ENCODE measurements at places on chromosomes 7 and 10. TPM values are rescaled to one million over a fixed set of nuclear protein-coding genes. Genes with fewer than 3 reads are reported as not detected.

The SPDYE8 gene
- total RNA-seq: 0.24 TPM

The ITPRID1 gene
- total RNA-seq: not detected

The GBF1 gene
- total RNA-seq: 23.3 TPM

The PHYH gene
- 11.1 TPM for total RNA-seq

- DNase-seq: no peak
Measured at GRCh38 chr7:31885171-31885570, 185.0 kb downstream of the PDE1C start.

DNA sequence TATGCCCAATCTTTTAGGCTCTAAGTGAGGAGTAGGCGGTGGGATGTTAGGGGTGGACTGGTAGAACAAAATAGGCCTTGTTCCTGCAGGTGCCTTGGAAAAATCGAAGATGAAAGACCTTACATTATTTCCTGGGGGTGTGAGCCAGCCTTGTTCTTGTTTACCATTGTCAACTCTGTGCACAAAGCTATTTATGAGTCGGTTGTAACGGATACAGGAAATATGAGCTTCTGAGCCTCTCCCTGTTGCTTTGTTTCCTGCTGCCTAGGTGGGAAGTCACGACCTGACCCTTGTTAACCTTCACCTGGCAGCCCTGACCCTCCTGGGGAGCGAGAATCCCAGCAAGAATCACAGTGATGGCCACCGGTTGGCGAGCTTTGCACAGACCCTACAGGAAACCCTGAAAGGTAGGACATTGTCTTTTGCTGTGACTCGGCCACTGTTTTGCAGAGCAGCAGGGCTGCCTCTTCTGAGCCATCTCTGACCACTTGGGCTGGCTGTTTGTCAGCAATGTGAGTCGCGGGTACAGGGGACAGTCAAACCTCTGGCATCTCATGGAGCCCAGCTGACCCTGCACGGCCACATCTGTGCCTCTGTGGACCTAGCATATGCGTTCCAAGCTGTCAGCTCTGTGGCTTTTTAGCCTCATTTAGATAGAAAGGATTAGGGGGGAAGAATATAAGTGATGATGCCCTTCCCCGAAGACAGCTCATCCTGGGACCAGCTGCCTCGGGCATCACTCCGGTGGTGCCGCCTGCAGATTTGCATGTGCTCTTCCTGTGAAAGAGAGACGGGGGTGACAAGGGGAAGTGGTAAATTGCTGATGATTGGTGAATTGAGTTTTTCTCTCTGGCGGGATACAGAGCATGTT, 102.1 kb upstream of the ANLN start:
- DNase-seq: no peak

DNA sequence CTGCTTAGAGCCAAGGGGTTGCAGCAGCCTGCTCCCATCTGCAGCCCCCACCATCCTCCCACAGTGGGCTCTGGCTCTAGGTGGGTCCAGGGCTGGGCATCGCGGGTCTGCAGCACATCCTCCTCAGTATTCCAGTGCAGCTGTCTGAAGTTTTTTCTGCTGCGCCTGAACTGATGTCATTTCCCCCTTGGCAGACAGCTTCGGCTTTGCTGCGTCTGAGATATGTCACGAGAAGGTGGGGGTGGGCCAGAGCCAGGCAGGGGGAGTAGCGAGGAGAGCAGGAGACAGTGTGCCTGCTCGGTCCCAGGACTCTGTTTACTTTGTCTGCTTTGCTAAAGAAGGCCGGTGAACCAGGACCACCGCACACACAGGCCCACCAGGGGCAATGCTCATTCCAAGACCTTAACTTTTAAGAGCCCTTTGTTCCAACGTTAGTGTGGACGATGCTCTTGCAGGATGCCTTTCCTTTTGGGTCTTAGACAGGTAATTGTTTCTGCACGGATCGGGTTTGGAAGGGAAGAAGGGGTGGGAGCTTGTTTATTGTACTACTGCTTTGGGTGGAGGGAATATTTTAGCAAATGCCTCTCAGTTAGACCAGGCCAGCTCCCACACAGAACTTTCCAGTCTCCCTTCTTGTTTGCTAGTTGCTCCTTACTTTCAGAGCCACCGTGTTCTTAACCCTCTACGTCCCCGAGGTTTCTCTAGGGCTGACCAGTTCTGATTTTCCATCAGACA, 32.4 kb downstream of the WBP1L start:
- peak; percentile 74 for DNase-seq

- DNase-seq: no peak
Measured at GRCh38 chr10:22612318-22612717, 102.1 kb downstream of the PIP4K2A start.

DNA sequence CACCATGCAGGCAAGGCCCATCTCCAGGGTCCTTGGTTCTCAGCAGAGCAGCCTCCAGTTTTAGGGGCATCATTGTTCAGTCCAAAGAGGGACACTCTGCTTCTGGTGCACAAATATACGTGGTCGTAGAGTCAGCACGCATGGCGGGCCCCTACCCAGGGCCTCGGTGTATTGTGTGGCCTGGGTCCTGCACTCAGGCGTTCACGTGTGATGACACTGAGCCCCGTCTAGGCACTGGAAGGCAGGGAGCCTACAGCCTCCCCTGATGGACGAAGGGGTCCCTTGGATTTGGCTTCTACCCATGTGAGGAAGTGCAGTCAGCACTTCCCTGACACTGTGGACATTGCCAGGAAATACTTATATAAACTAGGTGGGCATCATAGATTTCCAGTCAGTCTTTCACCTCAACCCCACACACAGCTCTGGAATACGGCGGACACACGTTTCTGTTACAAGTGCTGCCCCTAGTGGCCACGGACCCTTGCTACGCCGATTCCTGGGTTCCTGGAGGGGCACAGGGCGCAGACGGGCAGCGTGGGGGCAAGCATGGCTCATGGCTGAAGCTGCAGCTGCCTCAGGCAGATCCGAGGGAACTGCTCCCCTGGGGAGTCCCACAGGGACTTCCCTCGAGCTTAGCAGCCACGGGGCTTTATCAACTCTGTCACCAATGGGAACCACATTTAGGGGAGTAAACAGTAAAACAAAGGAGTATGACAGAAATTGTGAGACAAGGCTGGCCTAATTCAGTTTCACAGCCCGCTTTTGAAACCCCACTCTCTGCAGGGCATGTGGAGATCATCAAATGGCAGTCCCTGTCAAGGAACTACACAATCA, 25.4 kb downstream of the AIFM2 start:
- DNase-seq: peak; percentile 59

GRCh38 chr10:74231375-74231774, 80.4 kb downstream of the ADK start:
- DNase-seq: no peak

- DNase-seq: no peak
Measured at GRCh38 chr10:91713461-91714072, 80.7 kb upstream of the PPP1R3C start.

DNA sequence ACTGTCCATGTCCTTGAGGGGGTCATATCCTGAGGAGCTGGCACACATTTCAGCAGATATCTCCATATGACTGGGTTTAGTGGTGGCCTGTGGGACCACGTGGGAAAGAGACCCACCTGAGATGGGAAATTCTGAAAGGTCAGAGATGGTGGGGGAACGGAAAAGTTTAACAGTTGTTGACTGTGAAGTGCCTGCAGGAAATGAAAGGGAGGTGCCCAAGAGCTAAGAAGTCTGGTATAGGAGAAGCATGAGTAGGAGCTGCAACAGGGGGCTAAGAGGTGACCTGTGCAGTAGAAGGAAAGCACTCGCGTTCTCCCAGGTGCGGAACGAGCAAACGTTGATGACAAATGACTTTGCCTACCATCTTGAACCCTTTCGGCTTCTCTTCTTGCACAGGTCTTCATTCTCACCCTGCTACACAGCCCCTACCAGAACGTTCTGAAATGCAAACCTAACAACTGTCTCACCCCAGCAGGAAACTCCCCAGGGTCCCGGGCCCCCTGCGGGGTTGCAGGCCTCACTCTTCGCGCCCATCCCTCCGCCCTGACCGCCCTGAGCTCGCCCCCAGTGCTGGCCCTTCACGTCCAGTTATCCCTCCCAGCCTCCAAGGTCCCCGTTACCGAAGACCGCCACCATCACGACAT, 9.8 kb upstream of the FXYD4 start:
- no peak for DNase-seq

DNA sequence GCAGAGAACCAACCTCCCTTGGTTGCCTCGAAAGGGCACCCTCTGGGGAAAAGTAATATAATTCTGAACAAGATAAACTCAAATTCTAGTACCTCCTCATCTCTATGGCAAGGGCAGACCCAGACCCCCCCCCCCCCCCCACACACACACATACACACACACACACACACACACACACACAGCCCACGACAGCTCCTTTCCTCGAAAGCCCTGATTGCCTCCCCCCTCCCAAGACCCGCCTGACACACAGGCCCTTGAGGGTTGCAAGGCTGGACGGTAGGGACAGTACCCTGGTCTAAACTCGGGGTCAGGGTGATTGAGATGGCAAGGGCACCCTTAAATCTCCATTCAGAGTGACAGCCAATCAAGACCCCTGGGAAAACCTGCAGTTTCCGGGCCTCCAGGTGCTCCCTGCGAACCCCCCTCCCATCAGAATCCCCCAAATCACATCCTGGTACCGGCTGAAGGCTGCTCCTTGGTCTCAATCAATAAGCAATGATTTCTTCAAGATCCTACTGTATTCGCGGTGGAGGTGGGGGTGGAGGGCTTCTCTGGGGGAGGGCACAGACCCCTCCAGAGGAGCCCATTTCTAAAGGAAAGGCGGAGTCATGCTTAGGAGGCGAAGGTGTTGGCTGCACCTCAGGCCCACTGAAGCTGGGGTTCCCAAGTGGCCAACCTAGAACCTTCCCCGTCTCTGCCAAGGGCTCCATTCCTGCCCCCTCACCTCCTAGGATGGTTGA, 100.7 kb downstream of the HIP1 start:
- no peak for DNase-seq

DNA sequence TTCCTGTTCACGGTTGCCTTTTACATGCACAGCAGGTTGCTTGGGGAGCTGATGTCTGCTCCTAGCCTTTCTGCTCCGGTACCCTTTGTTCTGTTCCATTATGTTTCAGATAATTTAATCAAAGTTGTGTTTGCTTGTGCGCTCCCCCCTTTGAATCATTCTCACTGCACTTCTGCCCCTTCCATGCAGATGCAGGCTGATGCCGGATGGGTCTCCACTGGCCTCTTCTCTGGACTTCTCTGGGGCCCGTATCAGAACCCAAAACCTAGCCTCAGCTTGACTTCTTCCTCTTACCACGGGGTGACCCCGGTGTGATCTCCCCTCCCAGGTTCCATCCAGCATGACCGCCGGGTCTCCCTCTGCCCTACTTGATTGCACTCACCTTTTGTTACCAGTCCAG, 272.0 kb downstream of the DPP6 start:
- DNase-seq: no peak

DNA sequence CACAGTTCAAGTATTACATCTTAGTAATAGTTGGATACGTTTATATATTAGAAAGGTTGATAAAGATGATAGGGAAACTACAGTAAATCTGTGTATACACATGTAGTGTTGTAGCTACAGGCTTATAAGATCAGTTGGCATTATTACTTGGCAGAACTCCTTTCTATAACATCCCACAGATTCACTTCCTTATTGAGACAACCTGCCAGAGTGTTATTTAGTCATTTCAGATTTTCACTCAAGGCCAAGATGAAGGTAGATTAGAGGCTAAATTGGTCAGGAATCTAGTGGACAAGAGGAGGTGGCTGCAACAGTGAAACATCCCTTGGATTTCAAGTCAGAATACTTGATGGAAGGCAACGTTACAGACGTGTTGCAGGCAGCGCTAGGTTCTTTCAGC, 63.0 kb downstream of the PAPSS2 start:
- no peak for DNase-seq

DNA sequence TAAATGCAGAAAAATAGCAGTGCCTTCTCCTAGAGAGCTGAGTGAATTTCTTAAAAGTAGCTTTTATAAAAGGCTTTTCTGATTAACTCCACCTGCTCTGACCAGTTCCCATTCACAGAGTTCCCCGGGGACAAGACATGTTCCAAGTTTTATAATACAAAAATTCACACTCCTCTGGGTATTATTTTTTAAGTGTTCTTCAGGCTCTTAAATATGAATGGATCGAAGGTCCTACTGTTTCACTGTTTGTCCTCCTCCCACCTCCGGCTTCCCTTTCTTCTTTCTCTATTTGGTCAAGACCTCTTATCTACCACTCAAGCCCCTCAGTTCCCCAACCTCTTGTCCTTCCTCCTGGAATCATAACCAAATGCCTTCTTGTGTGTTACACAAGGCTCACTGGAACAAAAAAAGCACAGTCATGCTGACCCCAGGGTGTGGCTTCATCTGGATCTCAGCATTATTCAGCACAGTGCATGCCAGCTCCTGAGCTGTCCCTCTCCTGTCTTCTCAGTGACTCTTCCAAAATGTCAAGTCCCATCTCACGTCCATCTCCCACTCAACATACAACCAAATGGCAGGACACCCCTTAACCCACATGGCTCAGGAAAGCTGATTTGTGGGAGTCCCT, 222.4 kb downstream of the SORCS1 start:
- no peak for DNase-seq

Data from SJSA1 (cell line).